GM23248 (cell line): ENCODE measurements at places on chromosomes 2 and 18.

DNA sequence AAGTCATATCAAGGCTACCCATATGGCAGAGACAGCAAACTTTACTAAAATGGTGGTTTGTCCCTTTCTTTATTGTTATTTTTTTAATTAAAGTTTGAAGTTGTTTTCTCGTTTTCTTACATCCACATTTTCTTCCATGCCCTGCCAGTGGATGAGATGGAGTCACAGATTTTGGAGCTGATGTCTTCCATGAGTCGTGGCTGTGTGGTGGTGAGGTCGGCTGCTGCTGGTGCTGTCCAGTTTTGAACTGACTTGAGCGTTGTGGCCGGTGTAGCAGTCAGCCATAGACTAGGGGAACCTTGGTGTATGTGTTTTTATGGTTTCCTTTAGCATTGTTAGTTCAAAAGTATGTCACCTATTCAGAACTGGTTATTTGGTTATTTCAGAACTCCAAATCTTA lies 182.8 kb downstream of the SH3RF3 start:
- peak; percentile 41 for DNase-seq

DNA sequence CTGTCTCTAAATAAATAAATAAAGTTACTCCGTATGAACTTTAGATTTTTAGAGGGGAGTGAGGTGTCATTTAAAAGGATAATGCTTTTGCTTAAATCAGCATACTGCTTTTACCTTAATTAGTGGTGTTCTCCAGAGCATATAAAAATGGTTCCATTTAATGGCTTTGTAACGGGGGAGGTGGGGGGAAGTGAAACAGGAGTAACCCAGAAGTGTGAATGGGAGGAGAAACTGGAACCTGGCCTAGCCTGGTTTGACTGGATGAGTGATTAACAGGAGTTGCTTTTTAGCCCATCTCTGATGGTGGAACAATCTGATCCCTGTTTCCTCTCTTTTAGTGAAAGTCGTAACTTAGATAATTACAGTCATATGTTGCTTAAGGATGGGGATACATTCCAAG lies 1.6 kb downstream of the CNDP2 start:
- DNase-seq = peak; percentile 9

GRCh38 chr2:95314964-95315611 lies 17.9 kb downstream of the KCNIP3 start:
- peak; percentile 74 for DNase-seq

DNA sequence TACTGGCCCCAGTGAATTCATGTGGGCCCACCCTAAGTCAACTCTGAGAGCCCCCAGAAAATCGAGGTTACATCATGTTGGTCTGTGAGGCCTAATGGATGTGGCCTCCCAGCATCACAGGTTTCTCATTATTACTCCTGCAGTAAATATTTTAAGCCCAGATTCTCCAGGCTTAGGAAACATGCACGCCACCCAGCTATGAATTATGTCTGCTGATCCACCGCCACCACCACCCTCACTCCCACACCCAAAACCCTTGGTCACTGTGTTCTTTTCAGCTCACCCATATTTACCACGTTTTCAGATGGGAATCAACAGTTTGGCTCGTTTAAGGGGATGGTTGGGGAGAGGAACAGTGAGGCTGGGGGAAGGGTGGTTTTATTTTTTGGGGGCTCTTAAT lies 128.6 kb downstream of the NCK2 start:
- DNase-seq = no peak

GRCh38 chr2:216880509-216881184 lies 20.8 kb upstream of the TNP1 start:
- no peak for DNase-seq

DNA sequence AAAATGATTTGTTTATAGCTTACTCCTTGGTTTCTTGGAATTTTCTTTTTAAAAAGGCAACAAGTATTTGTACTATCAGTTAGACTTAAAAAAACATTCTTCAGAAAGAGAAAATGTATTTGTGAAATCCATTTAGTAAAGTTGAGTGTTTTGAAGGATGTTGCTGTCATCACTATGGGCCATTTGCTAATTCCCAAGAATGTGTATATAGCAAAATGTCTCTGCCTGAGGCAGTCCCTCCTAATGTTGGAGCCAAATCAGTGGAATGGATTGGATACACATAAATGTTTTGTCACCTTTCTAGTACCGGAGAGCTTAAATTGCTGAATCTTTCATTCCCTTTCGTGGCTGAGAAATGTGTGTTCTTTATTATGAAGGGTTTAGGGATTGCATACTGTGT lies 890.2 kb upstream of the ZEB2 start:
- no peak for DNase-seq

- peak; percentile 31 for DNase-seq
Observed at GRCh38 chr18:34624551-34624950, 85.5 kb upstream of the DTNA start.

GRCh38 chr2:172845028-172845630 lies 109.5 kb downstream of the RAPGEF4 start:
- DNase-seq = no peak

DNA sequence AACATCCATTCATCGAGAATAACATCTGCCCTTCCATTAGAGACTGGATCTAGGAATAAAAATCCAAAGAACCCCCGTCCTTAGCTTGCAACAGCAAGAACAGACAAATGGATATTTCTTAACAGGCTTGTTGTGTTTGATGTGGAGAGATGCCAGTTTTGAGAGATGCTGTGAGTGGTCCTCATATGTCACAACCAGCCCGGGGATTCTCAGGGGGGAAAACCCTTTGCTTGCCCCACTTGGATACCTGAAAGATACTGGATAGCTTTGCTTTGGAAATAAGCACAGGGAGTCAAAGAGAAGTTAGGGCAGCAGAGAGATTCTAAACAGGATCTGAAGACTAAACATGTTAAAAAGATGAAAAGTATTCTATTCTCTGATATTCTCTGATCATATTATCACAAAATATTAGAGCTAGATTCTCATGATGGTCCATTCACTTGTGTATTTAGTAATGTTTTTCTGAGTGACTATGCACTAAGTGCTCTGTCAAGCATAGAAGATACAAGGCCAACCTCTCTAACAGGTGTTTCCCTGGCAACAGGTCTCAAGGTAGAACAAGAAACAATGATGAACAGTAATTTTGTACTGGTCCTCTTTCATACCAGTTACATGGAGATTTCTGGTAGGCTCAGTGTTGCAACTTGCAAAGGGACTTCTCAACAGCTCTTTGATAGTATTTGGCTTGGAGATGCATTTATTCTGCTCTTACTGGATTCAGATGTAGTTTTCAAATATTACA lies 348.2 kb downstream of the MYCN start:
- DNase-seq = no peak

- no peak for DNase-seq
Observed at GRCh38 chr18:72986103-72986502, 118.3 kb upstream of the NETO1 start.

GRCh38 chr2:143830476-143830875 lies 689.4 kb downstream of the ZEB2 start:
- DNase-seq = peak; percentile 27

DNA sequence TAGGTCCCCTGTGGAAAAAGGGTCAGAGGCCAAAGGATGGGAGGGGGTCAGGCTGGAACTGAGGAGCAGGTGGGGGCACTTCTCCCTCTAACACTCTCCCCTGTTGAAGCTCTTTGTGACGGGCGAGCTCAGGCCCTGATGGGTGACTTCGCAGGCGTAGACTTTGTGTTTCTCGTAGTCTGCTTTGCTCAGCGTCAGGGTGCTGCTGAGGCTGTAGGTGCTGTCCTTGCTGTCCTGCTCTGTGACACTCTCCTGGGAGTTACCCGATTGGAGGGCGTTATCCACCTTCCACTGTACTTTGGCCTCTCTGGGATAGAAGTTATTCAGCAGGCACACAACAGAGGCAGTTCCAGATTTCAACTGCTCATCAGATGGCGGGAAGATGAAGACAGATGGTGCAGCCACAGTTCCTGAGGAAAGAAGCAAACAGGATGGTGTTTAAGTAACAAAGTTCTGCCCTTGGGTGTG lies 165.8 kb downstream of the RPIA start:
- DNase-seq = no peak

GRCh38 chr2:128520791-128521190 lies 202.1 kb upstream of the HS6ST1 start:
- no peak for DNase-seq

GRCh38 chr2:5913711-5914395 lies 221.7 kb downstream of the SOX11 start:
- no peak for DNase-seq

GRCh38 chr2:137535897-137536296 lies 428.4 kb upstream of the HNMT start:
- DNase-seq = no peak

- no peak for DNase-seq
Observed at GRCh38 chr2:58512878-58513277, 271.8 kb upstream of the FANCL start.

DNA sequence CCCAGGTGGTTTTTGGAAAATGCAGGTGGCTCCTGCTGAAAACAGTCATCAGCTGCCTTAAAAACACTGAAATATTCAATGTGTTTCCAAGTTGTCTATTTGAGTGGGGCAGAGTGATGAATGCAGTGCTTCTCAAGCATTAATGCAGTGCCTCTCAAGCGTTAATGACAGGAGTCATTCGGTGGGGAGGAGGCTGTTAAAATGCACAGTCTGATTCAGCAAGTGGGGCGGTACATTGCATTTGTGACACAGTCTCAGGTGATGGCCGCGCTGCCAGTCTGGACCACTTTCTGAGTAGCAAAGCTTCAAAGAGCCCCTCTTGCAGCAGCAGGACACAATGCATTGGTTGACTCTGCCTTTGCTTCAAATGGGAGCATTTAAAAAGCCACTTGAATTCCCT lies 231.4 kb upstream of the RGPD4 start:
- no peak for DNase-seq

GRCh38 chr2:148342086-148342485 lies 302.5 kb upstream of the EPC2 start:
- peak; percentile 15 for DNase-seq

DNA sequence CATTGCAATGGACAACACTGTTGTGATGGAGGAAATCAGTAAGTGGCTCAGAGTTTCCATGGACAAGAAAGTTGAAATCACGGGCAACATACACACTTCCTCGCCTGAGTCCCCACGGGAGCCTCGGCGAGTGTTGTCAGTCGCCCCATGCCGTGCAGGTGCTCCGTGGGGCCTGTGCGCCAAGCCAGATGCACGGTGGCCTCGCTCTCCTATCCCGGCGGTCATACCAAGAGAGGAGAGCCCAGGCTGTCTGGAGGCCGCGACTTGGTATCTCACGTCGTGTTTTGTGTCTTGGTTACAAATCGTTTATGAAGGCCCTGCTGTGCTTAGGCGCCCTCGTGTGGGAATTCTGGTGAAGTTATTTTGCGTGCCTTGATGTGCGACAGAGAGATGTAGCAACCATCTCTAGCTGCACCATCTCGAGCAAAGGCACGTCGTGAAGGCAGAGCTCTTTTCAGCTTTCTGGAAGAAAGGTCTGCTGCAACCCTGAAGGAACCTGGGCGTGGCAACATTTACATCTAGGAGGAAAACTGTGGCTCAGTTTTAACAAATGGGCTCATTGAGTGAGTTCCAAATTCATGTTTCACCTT lies 21.8 kb downstream of the ATG4B start:
- DNase-seq = peak; percentile 77

DNA sequence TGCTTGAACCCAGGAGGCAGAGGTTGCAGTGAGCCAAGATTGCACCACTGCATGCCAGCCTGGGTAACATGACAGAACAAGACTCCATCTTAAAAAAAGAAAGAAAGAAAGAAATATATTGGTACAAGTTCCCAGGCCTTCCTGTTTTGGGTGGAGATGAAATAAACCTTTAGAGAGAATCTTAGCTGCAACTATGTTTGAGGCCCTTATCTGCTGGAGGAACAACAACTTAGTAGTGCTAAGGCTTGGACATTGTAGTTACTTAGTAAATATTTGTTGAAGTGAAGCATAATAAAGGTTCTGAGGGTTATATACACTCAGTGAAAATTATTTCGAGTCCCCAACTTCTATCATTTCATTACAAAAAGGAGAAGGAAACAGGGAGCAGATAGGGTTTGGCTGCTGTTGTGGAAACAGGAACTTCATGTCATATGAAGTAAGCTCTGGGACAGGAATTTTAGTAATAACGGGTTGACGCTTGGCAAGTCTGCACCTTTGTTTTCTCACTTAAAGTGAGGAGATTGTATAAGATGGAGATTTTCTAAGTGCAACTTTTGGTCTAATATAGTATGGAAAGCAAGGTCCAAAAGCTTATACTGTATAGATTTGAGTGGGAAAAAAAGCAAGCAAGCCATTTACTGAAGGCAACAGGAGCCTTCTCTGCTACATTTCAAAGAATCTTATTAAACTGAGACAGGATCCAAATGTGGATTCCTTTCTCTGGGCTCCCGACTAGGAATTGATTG lies 40.0 kb upstream of the AGPS start:
- peak; percentile 24 for DNase-seq

- no peak for DNase-seq
Observed at GRCh38 chr2:26196683-26197418, 24.0 kb downstream of the GAREM2 start.
